Stimulated activated CD8-positive, alpha-beta memory T cell treated with anti-CD3 and anti-CD28 coated beads, Interleukin-7, amount 100 ng/mL, for 48 hours (primary cell): ENCODE measurements at places on chromosomes 11 and 22.

GRCh38 chr11:102559839-102560238 is 29.3 kb upstream of the MMP7 start:
- DNase-seq = no peak

DNA sequence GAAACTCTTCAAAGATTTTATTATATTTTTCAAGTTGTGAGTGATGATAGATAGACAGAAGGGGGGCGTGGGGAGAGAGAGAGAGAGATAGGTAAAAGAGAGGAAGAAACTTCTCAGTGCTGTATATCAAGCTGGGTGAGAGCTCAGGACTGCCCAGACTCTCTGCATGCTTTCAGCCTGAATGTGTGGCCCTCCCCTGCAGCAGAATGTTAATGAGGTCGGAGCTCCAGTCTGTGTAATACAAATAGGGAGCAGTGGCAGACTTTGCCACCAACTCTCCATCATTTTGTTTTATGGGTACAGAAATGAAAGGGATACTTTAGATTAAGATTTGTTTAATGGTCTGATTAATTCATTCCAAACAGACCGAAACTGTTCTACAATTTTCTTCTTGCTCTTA is 752.8 kb downstream of the OPCML start:
- DNase-seq = no peak

DNA sequence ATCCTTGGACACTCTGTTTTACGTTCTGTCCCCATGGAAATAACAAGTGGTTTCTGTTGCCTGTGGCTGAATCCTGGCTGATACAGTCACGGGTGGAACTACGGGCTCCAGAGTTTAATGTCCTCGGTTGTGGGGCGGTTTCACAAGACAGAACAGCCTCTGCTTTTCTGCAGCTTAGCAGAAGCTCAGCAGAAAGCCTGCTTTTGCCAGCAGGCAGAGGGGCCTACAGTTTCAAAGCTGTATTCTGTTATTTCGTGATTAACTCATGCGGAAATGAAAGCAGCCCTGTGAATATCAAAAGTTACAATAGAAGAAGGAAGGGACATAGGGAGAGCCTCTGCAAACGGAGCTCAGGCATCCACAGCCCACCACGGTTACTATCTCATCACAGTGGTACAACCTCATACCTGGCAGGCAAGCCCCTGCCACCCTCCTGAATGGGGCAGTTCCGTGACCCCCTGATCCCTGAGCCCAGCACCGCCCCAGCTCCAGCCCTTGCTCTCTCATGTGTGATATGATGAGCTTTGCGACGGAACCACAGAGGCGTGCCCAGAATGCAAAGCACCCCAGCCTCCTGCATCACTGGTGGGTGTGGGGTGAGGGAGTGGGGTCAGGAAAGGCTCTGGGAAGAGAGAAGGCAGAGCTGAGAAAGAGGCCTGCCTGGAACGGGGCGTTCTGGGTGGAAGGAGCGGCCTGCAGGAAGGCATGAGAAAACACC is 360.6 kb downstream of the BRD1 start:
- DNase-seq = no peak

GRCh38 chr11:58941838-58942237 is 2.5 kb downstream of the GLYATL1 start:
- DNase-seq = no peak

GRCh38 chr11:95688501-95689222 is 100.9 kb downstream of the FAM76B start:
- DNase-seq = no peak
